Ecto neural progenitor cell (in vitro differentiated cells): ENCODE measurements at places on chromosomes 2 and 18.

DNA sequence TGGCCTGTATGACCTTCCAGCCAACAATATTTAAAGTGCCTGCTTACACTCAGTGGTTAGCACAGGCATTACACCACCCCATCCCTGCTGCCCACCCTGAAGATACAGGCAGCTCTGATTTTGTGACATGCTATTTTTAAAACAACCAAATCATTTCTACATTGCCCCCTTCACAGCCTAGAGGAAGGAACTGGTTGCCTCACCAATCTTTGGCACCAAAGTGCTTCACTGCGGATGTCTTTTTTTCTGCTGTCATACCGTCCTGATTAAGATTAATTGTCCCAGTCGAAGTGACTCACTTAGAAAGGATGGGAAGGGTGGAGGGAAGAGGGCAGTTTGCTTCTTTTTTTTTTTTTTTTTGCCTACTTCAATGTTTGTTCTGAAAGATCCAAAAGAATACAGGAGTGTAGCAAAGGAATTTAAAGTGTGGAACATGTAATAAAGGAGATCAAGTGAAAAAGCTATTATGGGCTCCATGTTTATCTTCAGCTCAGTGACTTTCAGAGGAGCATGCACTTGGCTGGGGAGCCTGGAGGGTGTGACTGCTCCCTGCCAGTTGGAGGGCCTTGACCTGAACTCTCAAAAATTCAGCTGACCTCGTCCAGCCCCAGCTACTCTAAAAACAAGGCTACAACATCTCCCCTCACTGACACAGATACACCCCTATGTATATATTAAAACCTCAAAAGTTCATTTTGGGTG is 501.1 kb upstream of the TNP1 start:
- no peak for DNase-seq

DNA sequence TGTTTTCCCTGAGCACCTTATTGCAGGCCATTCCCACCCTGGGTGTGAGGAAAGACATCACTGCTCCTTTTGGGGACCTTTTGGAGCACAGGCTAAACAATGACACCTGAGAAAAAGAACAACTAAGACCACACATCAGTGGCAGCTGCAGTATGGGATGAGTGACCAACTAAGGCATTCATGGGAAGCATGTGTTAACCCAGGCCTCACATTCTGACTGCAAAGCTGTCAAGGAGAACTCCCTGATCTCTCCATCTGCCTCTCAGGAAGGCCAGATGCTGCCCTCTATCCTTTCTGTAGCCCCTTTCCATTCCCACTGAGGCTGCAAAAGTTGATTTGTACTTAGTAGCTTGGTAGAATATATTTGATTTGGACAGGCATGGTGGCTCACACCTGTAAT is 277.7 kb upstream of the FBXO11 start:
- no peak for DNase-seq

- no peak for DNase-seq
Observed at GRCh38 chr2:45886171-45886663, 234.7 kb downstream of the PRKCE start.

GRCh38 chr2:17747684-17748452 is 5.7 kb downstream of the SMC6 start:
- DNase-seq = no peak

DNA sequence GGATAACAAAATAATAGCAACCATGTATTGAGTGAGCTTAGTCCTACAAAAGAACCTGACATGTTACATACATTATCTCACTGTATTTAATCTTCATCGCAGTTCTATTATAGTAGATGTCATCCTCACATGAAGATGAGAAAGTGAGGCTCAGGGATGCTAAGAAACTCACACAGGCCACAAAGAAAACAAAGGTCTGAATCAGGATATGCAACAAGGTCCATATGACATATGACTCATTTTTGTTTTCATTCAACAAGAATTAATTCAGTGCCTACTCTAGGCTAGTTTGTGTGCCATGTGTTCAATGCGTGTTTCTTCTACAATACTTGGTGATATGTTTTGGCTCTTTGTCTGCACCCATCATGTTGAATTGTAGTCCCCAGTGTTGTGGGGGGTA is 219.7 kb upstream of the EPHA4 start:
- no peak for DNase-seq

GRCh38 chr2:138359532-138359931 is 142.0 kb upstream of the SPOPL start:
- no peak for DNase-seq

- DNase-seq = no peak
Observed at GRCh38 chr18:25287106-25287505, 64.9 kb downstream of the ZNF521 start.

DNA sequence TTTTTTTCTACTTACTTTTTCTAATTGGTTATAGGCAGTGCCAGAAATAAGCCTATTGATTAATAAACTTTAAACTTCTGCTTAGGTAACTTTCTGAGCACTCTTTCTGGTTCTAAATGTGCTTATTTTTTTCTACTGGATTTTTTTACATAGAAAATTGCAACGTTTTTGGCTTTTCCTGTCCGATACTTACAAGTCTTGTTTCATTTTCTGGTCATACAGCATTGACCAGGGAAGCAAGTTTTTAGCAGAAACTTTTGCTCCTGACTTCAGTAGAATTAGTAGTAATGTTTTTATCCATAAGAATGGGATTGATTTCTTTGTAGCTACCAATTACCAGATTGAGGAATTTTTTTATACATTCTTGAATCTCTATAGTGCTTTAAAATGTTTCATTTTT is 36.9 kb downstream of the NCKAP5 start:
- DNase-seq = no peak

DNA sequence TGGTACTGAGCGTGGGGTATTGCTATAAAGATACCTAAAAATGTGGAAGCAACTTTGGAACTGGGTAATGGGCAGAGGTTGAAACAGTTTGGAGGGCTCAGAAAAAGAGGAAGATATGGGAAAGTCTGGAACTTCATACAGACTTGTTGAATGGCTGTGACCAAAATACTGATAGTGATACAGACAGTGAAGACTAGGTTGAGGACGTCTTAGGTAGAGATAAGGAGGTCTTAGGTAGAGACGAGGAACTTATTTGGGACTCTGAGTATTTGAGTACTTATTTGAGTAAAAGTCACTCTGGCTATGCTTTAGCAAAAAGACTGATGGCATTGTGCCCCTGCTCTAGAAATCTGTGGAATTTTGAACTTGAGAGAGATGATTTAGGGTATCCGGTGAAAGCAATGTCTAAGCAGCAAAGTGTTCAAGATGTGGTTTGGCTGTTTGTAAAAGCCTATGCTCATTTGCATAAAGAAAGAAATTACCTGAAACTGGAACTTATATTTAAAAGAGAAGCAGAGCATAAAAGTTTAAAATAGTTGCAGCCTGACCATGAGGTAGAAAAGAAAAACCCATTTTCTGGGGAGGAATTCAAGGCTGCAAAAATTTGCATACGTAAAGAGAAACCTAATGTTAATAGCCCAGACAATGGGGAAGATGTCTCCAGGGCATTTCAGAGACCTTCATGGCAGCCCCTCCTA is 219.6 kb downstream of the PDE1A start:
- no peak for DNase-seq

GRCh38 chr2:164126960-164127660 is 391.3 kb upstream of the FIGN start:
- no peak for DNase-seq

DNA sequence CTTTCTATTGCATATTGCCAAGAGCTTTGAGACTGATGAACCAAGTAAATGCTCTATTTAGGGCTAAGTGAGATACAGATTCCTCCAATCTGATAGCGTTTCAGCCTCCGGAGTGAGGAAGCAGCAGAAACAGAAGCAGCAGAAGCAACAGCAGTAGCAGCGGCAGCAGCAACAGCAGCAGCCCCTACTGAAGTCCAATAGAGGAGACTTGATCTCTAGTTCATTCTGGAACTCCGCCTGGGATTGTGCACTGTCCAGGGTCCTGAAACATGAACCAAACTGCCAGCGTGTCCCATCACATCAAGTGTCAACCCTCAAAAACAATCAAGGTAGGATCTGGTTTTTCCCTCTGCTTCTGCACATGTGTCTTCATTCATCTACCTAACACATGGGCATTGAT is at the start of gene DPP10:
DPP10 (plus strand) TSS at position 132 of the 400 bp plus-strand sequence.
- peak; percentile 76 for DNase-seq

GRCh38 chr2:67773851-67774250 is 289.0 kb downstream of the C1D start:
- DNase-seq = no peak

GRCh38 chr18:62073461-62074281 is 113.2 kb downstream of the PIGN start:
- DNase-seq = no peak

DNA sequence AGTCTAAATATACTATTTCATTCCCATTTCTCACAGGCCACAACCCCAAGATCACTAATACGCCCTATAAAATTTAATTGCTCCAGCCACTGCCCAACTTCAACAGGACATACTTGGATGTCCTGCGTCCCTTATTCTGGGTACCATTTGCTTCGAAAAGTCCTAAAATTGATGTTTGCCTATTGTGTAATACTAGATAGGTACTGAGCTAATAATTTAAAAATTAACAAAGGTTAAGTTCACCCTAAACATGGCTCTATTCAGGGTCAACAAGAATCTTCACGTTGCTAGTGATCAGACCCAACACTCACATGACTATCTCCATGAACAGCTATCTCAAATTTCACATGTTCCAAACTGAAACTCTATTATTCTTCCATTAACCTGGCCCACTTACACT is 296.4 kb upstream of the RND3 start:
- DNase-seq = no peak

- DNase-seq = no peak
Observed at GRCh38 chr18:22286585-22286984, 117.2 kb downstream of the GATA6 start.

- DNase-seq = no peak
Observed at GRCh38 chr2:40360652-40361051, 91.2 kb downstream of the SLC8A1 start.

DNA sequence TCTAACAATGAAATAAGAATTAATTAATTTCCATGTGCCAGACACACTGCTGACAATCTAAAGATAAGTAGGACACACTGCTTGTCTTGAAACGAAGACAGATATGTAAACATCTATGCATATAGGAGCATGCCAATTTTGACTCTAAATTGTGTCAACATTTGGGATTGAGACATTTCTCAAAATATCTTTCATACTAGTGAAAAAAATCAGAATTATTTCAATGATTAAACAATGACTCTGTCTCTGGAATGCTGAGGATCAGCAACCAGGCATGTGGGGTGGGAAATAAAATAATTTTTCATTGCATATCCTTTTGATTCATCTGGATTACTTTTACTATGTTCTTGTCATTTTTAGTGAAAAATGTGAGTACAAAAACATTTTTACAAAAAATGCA is 262.6 kb upstream of the SYT4 start:
- DNase-seq = no peak

DNA sequence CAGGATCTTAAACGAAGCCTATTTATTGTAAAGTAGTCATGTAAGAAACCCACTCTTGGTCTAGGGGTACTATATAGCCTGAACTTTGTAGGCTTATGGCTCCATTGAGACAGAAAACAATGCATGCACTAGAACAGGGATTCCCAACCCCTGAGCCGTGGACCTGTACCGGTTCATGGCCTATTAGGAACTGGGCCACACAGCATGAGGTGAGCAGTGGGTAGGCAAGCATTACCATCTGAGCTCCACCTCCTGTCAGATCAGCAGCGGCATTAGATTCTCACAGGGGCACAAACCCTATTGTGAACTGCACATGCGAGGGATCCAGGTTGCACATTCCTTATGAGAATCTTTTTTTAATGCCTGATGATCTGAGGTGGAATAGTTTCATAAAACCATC is 59.2 kb downstream of the ROCK1 start:
- DNase-seq = no peak

DNA sequence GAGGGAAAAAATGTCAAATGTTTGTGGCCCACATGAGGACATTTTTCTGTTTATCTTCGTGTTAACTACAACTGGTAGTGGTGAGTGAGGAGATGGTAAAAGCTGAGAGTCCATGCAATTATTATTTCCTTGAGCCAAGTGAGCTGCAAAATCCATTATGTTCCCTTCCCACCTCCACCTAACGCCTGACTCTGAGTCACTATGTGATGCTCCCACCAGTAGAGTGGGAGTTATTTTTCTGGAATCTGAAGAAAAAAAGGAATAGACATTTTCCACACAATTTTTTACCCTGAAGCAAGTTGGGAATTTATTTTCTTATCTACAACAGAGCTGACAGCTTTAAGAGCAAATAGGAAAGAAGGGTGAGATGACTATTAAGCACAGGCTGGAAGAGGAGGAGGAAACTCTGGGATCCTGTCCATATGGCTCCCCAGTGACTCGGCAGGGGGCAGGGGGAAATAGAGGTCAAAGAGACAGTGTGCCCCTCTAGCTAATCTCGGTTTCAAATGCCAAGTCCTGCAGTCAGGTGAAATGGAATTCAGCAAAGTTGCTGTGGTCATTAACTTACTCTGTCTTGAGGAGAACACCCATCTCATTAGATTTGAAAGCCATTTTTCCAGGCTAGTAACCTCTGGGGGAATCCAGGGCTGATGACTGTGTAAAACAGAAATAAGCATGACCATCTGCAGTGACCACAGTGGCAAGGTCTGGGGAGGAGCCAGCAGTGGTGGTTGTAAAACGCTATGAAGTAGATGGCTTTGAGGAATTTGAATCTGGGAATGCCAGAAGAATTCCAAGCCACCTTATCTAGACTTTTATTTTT is 463.9 kb downstream of the STK39 start:
- DNase-seq = no peak

DNA sequence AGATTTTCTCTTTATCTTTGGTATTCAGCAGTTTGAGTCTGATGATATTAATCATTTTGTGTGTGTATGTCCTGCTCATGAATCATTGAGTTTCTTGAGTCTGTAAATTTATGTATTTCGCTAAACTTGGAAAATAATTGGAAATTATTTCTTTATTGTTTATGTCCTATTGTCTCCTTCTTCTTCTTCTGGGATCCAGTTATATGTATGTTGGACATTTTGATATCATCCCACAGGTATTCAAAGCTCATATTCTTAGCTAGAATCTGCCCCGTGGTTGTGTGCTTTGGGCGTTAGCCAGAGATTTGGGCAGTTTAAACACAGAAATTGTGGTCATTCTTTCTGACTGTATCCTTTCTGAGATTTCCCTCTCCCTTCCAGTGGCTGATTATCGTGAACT is 243.0 kb upstream of the SPRED2 start:
- DNase-seq = no peak

GRCh38 chr2:134276381-134277172 is 22.7 kb downstream of the MGAT5 start:
- no peak for DNase-seq

DNA sequence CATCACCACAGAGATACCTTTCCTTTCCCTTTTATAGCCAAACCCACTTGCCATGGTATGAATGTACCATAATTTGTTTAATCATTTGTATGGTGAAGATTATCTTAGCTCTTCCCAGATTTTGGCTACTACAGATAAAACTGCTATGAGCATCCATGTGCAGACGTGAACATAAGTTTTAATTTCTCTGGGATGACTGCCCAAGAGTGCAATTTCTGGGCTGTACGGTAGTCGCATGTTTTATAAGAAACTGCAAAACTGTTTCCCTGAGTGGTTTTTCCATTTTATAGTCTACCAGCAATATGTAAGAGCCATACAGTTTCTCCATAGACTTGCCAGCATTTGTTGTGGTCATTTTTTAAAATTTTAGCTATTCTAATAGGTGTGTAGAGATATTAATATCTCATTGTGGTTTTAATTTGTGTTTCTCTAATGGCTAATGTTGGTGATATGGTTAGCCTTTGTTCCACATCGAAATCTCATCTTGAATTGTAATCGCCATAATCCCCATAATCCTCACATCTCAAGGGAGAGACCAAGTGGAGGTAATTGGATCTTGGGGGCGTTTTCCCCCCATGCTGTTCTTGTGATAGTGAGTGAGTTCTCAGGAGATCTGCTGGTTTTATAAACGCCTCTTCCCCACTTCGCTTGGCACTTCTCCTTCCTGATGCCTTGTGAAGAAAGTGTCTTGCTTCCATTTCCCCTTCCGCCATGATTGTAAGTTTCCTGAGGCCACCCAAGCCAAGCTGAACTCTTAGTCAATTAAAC is 628.5 kb upstream of the KLHL29 start:
- no peak for DNase-seq
